ENCODE measurements at places on chromosomes 3 and 15. TPM values are rescaled to one million over a fixed set of nuclear protein-coding genes. Genes with fewer than 3 reads are reported as not detected.

SPATA12 gene
- not detected for total RNA-seq

CEP70 gene
- 13.9 TPM for total RNA-seq

TRH gene
- total RNA-seq, result 0.65 TPM

EFHB gene
- 1.6 TPM for total RNA-seq

DNAH12 gene
- 0.72 TPM for total RNA-seq

SLC28A2 gene
- not detected for total RNA-seq

SLC6A1 gene
- total RNA-seq, result 2.0 TPM

SLC41A3 gene
- 62.3 TPM for total RNA-seq

GPR62 gene
- 0.19 TPM for total RNA-seq

MRAS gene
- total RNA-seq, result 210 TPM

ATP13A4 gene
- 0.28 TPM for total RNA-seq

ZNF148 gene
- 25.2 TPM for total RNA-seq

SERPINI2 gene
- not detected for total RNA-seq

CYP8B1 gene
- total RNA-seq, result 0.36 TPM

CHMP2B gene
- total RNA-seq, result 31.6 TPM

UACA gene
- total RNA-seq, result 36.1 TPM

ECE2 gene
- total RNA-seq, result not detected

FOXL2NB gene
- total RNA-seq, result not detected

TM4SF18 gene
- total RNA-seq, result 22.3 TPM

ADAMTS17 gene
- 9.3 TPM for total RNA-seq

KLF13 gene
- 63.7 TPM for total RNA-seq

CPN2 gene
- 0.24 TPM for total RNA-seq

TMCO5A gene
- not detected for total RNA-seq

ASB14 gene
- not detected for total RNA-seq

CILP gene
- total RNA-seq, result 35.1 TPM

RGMA gene
- 5.6 TPM for total RNA-seq

ZBTB20 gene
- total RNA-seq, result 102 TPM

ISLR2 gene
- total RNA-seq, result 0.69 TPM

MYEF2 gene
- 12.4 TPM for total RNA-seq

MST1 gene
- total RNA-seq, result 3.5 TPM

CCRL2 gene
- total RNA-seq, result 6.8 TPM

ZBED2 gene
- 0.56 TPM for total RNA-seq

SEMA3B gene
- total RNA-seq, result 72.2 TPM

CEMIP gene
- total RNA-seq, result 1.2 TPM

ARF4 gene
- total RNA-seq, result 209 TPM

XIRP1 gene
- 2.0 TPM for total RNA-seq

CFAP91 gene
- 4.6 TPM for total RNA-seq

DTX3L gene
- total RNA-seq, result 24.9 TPM

Data from omental fat pad (tissue), 4 donors.